ENCODE measurements at places on chromosomes 2 and 18.

DNA sequence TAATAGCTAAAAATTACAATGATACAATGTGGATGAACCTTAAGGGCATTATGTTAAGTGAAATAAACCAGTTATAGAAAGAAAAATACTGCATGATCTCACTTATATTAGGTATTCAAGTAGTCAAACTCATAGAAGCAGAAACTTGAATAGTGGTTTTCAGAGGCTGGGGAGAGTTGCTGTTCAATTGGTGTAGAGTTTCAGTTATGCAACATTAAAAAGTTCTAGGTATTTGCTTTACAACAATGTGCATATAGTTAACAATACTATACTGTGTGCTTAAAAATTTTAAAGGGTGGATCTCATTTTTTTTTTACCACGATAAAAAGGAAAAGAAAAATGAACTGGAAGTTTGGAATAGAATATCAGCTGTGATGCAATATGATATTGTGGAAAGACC, 479.1 kb downstream of the SPAG16 start:
- DNase-seq: no peak

DNA sequence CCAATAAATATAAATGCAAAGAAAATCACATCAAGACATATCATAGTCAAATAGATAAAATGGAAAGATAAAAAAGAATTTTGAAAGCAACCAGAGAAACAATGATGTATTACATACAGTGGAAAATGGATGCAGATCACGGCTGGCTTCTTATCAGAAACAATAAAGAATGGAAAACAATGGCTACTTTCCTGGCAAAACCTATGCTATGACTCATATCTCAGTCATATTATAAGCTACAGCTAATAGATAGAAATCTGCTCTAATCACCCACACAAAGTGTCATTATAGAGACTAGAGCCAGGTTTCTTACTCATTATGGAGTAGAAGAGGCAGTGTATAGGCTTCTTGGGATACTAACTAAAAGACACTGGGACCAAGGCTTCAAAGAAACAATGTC, 93.5 kb upstream of the TACR1 start:
- no peak for DNase-seq

DNA sequence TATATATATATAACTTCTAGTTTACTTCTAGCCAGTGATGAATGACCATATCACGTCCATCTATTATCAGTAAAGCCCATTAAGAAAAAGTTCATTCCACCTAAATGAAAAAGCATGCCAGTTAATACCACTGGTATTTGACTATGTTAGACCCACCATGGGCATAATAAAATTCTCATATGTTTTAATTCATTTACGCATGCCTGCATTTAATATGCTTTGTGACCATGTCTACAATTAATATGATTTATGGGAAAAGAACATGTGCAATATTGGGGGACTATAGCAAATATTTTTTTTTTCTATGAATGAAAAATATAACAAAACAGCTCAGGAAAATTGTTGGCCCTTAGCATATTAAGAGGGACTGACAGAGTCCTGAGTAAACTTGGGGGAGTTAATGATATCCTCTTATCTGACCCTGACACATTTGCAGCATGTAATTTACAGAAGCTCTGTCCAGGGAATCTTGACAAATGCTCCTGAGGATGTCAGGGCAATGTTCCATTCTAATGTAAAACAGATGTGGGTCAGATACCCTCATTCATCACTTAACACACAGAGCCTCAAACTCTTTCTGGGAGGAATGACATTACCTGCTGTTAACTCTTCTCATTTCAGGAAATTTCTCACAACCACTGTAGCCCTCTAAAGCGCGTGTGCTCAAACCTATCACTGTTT, 90.6 kb downstream of the PAX3 start:
- DNase-seq: no peak

GRCh38 chr2:226649871-226650660, 149.6 kb downstream of the IRS1 start:
- peak; percentile 46 for DNase-seq

DNA sequence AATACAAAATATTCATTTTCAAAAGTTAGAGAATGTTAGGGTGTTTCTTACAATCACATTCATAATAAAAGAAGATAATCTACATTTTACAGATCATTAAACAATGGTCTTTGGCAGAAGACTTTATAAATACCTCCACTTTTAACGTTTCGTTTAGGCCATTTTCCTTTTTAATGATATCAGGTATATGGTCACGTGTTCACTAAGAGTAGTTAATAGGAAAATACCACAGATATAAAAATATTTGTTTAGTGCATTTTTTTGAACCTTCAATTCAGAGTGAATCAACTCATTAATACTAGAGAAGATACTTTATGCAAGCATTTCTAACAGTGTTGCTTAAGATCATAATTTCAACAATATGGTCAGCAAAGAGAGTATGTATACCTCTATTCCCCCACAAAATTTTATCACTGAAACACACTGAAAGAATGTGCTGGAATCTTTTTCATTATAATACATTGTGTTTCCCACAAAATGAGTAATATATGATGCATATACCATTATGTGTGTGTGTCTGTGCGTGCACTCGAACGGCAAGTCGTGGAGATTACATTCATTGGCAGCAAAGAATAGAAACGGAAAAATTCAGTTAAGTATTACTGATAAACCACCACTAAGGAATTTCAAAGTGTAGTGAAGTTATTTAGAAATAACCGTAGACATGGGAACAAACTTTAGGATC, 319.9 kb upstream of the THUMPD2 start:
- DNase-seq: no peak

- peak; percentile 3 for DNase-seq
Observed at GRCh38 chr2:241801611-241802420, 7.2 kb upstream of the NEU4 start.

DNA sequence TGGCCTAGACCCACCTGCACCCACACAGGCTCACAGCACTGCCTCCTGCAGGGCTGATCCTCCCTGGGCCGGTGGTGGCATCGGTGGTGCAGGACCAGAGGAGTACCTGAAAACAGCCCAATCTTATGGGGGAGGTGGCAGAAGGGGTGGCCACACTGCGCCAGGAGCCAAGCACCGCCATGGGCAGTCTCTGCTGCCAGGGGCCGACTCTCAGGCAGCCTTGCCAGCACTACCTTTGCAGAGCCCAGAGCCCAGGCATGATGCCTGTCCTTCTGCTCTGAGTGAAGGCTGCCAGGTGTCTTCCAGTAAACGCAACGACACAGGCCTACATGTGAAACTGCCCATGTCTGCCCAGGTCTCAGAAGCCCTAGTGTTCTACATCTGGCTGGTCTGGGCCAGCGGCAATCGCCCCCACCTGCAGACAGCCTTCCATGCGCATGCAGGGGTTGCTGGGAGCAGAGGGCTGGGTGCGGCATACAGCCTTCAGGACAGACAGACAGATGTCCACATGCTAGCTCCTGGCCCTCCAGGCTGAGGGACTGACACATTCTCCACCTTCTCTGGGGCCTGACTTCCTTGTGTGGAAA, 6.8 kb downstream of the HS6ST1 start:
- peak; percentile 2 for DNase-seq

- DNase-seq: no peak
Observed at GRCh38 chr2:59425247-59425646, 1128.2 kb downstream of the BCL11A start.

DNA sequence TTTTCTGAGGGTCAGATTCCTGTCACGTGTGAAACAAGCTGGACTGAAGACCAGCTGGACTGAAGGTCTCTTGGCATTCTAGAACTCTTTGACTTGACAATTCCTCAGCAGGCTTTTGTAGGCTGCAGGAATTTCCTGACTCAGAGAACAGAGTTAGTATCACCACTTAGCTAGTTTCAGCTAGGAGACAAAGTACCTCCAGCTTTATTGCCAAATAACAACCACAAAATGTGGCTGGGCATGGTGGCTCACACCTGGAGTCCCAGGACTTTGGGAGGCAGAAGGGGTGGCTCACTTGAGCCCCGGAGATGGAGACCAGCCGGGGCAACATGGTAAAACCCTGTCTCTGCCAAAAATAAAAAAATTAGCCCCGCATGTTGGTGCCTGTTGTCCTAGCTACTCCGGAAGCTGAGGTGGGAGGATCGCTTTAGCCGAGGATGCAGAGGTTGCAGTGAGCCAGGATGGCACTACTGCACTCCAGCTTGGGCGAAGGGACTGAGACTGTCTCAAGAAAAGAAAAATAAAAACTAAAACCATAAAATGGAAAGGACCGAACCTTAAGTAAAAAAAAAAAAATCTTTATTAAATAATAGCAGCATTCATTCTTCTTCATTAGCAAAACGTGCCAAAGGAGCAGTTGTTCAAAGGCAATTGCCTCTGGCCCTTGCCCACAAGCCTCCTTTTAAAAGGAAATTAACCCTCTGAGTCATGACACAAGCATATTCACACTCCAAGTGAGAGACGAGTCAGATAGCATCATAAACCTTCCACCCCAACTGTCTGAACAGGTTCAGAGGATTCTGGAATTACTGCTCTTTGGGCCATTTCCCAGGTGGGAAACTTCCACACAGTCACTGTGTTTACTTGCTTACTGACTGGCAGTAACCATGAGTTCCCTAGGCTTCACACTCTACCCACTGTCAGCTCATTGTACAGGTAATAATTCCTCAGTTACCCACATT, 88.9 kb downstream of the MYL12B start:
- no peak for DNase-seq

GRCh38 chr2:42754021-42754775, 9.7 kb downstream of the OXER1 start:
- no peak for DNase-seq

DNA sequence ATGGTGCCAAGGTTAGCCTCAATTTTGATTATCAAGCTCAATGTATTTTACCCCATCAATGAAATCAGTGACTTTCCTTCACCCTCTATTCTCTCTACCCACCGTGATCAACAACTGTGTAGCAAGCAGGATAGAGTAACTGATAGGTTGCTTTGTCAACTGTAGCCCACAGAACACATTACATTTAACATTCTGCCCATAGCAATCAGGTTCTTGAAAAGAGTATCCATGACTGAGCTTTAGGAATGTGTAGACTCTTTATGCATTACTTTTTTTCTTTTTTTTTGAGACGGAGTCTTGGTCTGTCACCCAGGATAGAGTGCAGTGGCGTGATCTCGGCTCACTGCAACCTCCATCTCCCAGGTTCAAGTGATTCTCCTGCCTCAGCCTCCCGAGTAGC, 19.8 kb upstream of the VWA3B start:
- DNase-seq: no peak

DNA sequence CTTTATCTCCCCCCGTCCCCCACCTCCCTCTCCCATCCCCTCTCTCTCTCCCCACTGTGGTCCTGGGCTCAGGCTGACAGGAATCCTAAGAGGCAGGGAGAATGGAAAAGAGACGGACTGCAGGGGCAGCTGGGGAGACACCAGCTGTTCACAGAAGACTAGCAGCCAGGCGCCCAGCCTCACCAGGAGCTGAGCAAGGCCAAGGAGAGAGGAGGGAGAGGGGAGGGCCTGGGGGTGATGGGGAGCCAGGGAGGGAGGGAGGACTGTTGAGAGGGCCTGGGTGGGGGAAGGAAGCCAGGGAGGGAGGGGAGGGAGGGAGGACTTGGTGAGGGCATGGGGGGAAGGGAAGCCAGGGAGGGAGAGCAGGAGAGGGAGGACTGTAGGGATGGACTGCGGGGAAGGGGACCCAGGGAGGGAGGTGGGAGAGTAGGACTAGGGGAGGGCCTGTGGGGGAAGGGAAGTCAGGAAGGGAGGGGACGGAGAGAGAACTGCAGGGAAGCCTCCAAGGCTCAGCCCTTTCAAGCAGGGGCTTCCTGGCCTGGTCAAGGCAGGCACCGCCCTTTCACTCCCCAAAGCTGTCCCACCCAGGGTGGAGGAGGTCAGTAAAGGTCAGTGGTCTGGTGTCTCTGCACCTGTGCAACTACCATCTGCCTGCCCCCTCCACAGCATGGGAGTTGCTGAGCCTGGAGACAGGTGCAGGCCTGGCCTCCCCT, 517.7 kb upstream of the MYT1L start:
- no peak for DNase-seq

- no peak for DNase-seq
Observed at GRCh38 chr2:217842017-217842416, 160.8 kb downstream of the TNS1 start.

DNA sequence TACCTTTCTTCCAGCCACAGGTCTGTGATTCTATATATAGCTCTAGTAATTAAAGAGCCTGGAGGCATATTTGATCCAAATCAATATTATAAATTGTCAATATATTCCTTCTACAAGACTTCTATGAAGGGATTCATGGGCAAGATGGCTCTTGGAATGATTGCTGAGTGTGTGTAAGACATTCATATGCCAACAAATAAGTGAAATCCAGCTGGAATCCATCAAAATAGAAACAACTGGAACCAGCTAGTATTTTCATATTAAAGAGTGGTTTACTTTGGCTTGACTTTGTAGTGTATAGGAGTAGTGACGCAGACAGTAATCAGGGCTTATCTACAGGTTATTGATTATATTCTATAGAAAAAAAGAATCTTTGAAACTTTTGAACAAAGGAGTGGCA, 83.4 kb downstream of the CALCRL start:
- no peak for DNase-seq

GRCh38 chr18:6836331-6836730, 106.8 kb downstream of the ARHGAP28 start:
- DNase-seq: no peak

GRCh38 chr2:117763804-117764203, 50.7 kb upstream of the DDX18 start:
- no peak for DNase-seq

DNA sequence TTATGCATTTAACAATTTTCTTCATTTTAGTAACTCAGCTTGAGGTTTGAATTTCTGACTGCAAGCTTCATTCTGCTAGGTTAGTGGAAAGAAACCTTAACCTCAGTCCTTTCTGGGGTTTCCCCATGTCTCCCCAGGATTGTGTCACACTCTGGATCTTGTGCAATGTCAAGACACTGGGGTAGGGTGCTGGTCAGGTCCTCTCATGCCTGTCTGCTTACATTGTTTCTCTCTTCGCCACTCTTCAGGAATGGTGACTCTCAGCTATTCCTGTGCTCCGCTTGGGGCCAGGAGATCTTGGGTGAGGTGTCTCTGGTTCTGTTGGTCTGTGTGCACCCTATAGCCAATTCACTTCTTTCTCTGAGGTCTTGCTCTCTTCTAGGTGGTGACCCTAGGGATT, 23.9 kb downstream of the CTLA4 start:
- no peak for DNase-seq

- no peak for DNase-seq
Observed at GRCh38 chr2:190599073-190599472, 49.8 kb upstream of the NAB1 start.

DNA sequence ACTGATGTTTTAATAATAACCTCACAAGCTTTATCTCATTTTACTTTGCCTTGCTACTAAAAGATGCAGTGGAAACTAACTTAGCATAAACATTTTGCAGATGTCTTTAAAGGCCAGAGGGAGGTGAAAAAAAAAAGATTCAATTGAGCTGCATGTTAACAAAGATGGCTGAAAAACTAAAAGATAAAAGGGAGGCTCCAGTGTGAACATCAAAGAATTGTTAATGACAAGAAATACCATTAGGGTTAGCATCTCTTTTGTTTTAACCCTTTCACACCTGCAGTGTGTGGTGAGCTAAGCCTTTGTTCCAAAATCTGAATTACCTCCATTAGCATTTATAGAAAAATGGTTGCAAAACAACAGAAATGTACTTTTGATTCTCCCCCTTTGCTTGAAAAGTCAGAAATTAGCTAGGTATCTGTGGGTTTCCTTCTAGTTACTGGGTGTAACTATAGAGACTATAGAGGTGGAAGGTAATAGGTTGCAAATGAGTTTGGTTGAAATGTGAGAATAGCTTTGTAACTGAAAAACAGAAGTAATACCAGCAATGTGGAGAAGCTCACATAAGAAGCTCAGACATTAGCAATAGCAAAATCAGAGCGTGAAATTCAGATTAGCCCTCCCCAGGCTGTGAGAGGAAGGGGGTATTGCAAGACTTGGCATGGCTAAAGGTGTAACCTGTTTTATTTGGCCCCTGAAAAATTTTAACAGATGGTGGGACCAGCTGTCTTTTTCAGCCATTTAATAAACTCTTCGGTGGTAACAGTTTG, 34.8 kb upstream of the SP5 start:
- no peak for DNase-seq

Measured in activated gamma-delta T cell treated with Interleukin-2 at 50 U/mL for 16 hours (primary cell).